ENCODE measurements at places on chromosomes 11 and 22.
A peak's percentile ranks its signal among the peaks of the same experiment; 100 is the strongest.

DNA sequence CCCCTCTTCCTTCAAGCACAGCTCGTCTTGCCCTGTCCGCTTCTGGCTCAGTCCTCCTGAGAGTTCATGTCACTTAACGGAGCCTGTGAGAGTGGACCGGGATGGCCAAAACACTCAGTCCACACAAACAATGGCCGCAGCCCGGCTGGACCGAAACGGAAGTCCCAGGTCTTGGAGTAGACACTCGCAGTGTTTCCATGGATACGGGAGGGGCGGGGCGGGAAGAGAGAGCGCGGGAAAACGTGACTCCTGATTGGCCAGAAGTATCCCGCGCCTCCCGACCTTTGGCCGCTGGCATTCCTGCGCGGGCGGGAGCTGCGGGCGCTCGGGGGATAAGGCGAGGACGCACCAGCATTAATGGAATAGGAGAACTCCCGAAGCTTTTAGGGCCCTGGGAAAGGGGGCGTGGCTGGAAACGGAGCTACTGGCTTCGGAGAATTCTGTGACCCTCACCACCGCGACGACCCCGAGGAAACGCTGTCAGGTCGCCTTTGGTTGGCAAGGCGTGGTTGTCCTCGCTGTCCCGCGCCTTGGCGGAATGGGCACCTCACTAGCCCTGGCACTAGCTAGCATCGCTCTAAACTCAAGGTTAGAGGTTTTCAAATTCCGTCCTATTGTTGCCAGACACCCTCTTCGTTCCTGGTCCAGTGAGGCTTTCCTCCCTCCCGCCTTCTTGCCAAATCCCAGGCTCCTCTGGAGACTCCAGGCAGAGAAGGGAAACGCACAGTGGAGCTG, at the start of the genes NLRP14 and ZNF214:
NLRP14 (plus strand) TSS at position 297 of the 735 bp plus-strand sequence. CDS start 18,108 bp downstream, outside the sequence.
ZNF214 (minus strand) TSS at position 164 of the 735 bp plus-strand sequence. CDS start 17,511 bp downstream, outside the sequence.
- no peak for DNase-seq

DNA sequence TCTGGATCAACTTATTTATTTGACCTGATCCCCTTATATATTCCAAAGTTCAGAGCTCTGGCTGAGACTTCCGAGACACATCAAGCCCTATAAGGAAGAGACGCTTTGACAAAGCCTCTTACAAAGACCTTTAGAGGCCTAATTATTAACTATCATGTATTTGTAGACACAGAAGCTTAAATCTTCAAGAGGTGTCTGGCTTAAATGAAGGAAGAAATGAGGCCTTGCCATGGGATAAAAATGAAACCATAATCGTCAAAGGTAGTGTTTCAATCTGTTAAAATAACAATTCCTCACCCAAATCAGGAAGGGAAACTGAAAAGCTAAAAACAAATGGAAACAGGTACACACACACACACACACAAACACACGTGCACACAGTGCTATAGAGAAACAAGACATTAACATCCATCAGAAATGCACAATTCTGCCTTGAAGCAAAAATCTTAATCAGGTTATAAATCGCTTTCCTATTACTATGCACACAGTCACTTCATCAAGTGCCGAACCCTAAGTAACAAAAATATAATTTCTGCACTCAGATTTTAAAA, 50.2 kb downstream of the PITPNB start:
- no peak for DNase-seq

DNA sequence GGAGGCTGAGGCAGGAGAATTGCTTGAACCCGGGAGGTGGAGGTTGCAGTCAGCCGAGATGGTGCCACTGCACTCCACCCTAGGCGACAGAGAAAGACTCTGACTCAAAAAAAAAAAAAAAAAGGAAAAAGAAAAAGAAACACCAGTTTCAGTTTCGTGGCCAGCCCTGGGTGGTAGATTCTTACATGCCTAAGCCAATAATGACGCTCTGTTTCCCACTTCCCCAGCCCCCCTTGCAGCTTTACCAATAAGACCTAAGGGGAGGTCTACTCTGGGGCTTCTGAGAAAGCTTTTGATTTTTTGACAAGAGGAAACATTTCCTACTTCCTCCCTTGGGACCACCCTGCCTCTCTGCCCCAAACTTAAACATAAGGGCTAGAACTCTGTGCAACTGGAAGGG, 30.0 kb upstream of the PTPRJ start:
- DNase-seq, result no peak

DNA sequence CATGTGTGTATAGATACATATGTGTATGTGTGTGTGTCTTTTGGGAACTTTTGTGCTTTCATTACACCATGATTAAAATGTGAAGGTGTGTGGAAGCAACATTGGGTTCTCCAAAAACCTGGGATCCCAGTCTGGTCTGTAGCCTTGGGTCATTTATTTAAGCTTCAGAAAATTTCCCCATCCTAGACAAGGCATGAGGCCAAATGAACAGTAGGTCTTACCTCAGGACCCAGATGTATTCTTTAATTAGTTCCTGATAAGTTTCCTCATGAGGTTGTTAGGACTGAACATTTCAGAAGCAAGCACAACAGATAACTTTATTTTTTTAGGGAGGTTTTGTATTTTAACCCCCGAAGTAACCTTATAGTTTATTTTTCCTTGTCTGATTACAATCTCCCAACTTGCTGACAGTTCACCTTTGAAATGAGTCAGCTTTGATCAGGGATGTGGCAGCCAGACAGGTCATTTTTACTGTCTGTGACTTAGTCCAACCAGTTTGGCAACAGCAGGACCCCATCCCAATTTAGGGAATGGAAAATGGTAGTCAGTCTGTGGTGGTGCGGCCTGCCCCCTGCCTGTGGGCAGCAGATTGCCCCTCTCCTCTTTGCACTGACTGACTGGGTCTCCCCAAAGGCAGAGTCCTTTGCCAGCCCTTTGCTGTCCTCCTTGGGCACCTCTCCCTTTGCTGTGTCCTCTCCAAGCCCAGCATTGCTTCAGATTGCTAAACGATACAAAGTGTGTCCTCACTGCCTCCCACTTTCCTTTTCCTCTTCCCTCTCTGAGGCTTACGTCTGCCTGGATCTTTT, 88.3 kb downstream of the NAV2 start:
- no peak for DNase-seq

- peak; percentile 34 for DNase-seq
These were observed 7.9 kb downstream of the PAX6 start for GRCh38 chr11:31802990-31803812.

- DNase-seq, result no peak
These were observed 2.2 kb downstream of the RPL3 start for GRCh38 chr22:39317084-39317774.

Data from AML-193 (cell line).